ENCODE measurements at places on chromosomes 4 and X.

DNA sequence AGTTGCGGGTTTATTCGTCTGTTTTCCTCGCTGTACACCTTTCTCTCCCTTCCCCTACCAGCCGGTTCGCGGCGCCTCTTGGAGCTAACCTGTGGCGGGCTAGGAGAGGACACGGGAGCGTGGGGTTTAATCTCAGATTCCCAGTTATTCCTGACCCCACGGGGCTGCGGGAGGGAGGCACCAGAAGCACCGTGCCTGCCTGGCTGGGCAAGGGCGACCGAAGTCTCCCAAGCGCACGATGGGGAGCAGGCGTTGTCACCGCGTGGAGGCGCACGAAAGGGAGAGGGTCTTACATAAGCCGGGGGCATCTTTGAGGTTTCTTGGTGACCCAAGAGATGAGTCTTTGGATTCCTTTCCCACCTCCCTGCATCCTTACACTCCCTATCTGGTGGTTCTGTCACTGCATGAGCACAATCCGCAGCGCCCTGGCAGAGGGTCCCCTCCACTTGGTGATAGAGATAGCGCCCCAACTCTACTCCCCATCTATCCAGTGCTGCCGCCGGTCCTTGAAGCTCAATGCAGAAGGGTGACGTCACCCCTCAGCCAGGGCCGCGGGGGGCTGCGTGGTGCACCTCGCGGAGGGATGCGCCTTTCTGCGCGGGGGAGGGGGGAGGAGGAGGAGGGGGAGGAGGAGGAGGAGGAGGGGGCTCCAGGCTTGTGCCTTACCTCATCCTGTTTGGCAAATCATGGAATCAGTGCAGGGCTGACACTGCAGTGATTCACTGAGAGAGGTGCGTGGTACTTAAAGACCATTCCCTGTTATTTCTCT, 793 bp downstream of the TSPAN7 start:
- DNase-seq = no peak

DNA sequence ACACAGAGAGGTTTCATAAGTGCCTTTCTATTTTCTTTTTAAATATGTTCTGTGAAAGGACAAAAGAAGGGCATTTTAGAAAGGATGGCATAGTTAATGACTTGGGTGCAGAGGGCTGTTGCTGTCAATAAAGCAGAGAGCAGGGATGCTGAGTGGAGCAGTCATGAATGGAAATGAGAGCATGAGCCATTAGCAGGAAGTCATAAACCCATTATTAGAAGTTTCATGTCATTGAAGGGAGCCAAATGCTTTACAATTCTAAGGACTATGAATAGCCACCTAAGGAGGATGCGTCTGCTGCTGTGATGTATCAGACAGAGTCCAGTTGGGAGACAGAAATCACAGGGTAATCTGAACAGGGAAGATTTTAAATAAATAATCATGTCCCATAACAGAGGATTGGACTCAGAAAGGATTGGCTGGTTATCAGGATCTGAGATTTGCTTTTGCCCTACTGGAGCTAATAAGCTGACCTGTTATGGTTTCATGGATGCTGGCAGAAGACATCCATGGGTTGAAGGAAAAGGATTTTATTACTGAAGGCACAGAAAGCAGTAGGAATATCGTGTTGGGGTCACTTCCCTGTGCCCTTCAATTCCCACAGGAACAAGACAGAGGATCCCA, 47.5 kb upstream of the WDR19 start:
- DNase-seq = no peak

DNA sequence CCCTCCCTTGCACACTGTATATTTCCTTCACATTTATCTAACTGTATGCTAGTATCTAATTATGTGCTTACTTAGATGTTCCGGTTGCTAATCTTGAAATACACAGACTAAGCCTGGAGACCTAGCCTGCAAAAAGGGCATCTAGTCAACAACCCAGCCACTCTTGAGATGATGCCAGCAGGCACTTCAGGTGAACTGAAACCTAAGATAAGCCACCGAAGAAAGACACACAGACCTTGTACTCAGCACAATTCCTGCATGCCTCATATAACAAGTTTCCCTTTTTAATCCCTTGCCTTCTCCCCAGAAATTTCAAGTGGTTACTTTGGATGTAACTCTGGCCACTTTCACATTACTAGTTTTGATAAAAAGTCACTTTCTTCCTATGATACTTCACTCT, 2506.6 kb downstream of the ARAP2 start:
- DNase-seq = no peak

DNA sequence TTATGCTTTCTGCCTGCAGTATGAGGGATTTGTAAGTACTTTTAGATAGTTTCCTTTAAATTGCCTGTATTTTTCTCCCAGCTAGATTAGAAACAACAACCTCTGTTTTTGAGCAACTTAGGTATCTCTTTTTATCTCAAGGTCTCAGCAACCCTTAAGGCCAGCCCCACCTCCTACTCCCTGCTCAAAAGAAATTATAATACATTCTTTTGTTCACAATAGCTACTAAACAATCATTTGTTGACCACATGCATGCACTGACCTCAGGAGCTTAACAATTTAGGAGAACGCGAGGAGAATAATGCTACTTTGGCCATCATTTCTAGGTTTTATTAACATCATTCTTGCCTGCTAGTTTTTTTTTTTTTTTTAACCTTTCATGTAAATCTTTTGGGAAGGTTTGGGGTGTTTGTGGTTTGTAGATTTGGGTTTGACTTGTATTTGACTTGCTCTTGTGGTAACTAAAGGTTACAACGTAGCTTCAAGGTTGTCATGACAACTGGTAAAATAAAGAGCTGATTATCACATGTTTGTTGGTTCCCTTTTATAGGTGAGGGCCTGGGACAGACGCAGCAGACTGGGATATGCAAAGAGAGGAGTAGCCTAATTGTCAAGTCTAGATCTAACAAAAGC, 145.4 kb upstream of the PLAC1 start:
- DNase-seq = no peak

- DNase-seq = no peak
These were observed 48.5 kb upstream of the GPRIN3 start for GRCh38 chr4:89356086-89356485.

GRCh38 chr4:76741663-76742020, 156.3 kb downstream of the SOWAHB start:
- DNase-seq = no peak

- no peak for DNase-seq
These were observed 158.8 kb downstream of the RBM46 start for GRCh38 chr4:154939851-154940250.

DNA sequence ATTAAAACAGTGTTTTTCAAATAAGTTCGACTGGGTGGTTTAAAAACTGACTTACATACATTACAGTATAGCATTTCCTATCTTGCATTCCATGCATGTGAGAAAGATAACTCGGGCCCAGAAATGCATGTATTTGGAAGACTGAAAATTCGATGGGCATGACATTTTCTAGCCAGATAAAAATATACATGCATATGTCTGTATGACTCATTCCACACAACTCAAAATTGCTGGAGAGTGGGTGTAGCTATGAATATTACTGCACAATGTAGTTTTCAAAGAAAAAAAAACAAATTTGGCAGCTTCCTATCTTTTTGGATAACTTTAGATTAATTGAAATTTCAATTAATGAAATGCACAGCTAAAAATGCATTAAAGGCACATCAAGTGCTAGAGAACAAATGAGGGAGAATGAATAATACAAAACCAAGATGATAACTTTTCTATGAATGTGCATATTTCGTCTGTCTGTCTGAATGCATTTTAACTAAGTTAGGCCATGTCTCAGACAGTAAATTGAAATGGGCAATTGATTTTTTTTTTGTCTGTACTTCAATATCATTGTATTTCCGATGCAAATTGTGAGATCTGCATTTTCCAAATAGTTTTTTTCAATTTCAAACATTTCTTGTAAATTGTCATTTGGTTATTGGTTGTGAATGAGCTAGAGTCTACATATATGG, 54.5 kb upstream of the GABRA2 start:
- no peak for DNase-seq

- no peak for DNase-seq
These were observed 5.7 kb downstream of the MXD4 start for GRCh38 chr4:2256156-2256731.

DNA sequence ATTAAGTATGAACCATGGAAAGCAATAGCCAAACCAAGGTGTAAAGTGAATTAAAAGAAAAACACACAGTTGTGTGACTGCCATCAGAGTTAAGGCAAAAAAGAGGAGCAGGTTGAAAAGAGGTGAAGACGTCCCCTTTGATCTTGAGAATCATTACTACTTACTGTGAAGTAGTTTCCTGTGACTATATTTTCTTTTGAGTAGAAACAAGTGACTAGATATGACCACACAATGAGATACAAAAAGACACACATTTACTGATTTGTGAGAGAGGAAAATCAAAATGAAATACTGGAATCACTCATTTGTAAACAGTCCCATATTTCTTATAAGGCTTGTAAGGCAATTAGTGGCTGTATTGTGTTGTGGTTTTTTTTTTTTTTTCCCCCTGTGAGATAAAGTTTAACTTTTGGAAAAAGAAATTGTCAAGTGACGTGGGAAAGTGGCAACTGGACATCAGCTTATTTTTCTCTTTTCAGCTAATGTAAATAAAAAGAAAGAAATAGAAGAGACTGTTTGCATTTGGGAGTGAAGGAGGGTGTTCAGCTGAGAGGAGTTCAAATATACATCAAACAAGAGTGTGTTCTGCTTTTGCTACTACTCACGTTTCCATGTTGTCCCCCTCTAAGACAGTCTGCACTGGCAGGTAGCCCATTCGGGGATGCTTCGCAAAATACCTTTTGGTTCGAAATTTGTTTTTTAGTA, 106.4 kb upstream of the FTHL17 start:
- no peak for DNase-seq

GRCh38 chr4:118964891-118965411, 76.3 kb downstream of the SYNPO2 start:
- DNase-seq = no peak

DNA sequence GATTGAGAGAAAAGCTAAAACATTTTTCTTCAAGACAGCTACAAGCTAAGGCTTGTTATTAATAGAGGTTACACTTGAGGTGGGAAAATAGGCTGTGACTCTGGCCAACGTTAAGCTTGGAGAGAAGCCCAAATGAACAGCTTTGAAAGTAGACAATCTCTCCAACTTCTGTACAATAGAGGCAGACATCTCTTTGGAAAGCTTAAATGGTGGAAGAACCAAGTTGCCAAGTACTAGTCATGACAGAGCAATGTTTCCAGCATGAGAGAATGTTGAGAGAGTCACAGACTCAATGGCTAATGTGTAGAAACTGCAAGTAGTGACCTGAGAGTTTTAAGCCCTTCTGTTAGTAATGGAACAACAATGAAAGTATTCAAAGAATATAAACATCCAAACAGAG, 298.1 kb downstream of the INPP4B start:
- DNase-seq = no peak

GRCh38 chrX:128457674-128458073, 405.5 kb upstream of the ACTRT1 start:
- no peak for DNase-seq

GRCh38 chr4:184310171-184310567, 92.5 kb upstream of the ENPP6 start:
- DNase-seq = no peak

GRCh38 chr4:140100771-140101170, 53.2 kb downstream of the MAML3 start:
- DNase-seq = no peak

- DNase-seq = no peak
These were observed 73.1 kb downstream of the CXXC4 start for GRCh38 chr4:104421566-104421965.
